ENCODE measurements at places on chromosomes 12 and 14.

- H3K4me1 ChIP-seq = no peaks in the 10 kb centered on the region
- no peak overlapping the region for H3K27ac ChIP-seq
- no peak for DNase-seq
- H3K27me3 ChIP-seq = no peaks in the 10 kb centered on the region
- no peak overlapping the region for H3K4me3 ChIP-seq
Observed at GRCh38 chr14:42198010-42198409, 591.3 kb downstream of the LRFN5 start.

GRCh38 chr12:9980126-9980525 lies 8.9 kb downstream of the CLEC12A start:
- peaks cover 19% of the 10 kb centered on the region for H3K27me3 ChIP-seq
- no peak overlapping the region for H3K27ac ChIP-seq
- no peak for DNase-seq
- H3K4me1 ChIP-seq = no peaks in the 10 kb centered on the region

- H3K36me3 ChIP-seq = peaks cover 4% of the 10 kb centered on the region
- H3K27ac ChIP-seq = no peak overlapping the region
- no peak for DNase-seq
- peaks cover 13% of the 10 kb centered on the region for H3K4me1 ChIP-seq
- H3K4me3 ChIP-seq = no peak overlapping the region
Observed at GRCh38 chr12:79920421-79921238, 14.3 kb downstream of the PPP1R12A start.

DNA sequence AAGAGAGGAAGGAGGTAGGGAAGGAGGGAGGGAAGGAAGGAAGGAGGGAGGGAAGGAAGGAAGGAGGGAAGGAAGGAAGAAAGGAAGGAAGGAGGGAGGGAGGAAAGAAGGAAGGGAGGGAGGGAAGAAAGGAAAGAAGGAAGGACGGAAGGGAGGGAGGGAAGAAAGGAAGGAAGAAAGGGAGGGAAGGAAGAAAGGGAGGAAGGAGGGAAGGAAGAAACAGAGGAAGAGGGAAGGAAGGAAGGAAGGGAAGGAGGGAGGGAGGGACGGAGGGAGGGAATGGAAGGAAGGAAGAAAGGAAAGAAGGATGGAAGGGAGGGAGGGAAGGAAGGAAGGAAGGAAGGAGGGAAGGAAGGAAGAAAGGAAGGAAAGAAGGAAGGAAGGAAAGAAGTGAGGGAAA lies 22.4 kb upstream of the CCDC63 start:
- no peaks in the 10 kb centered on the region for H3K4me1 ChIP-seq
- H3K27me3 ChIP-seq = peaks cover 41% of the 10 kb centered on the region
- no peaks in the 10 kb centered on the region for H3K36me3 ChIP-seq
- DNase-seq = no peak
- H3K4me3 ChIP-seq = no peak overlapping the region

GRCh38 chr12:69516950-69517349 lies 46.8 kb downstream of the FRS2 start:
- no peaks in the 10 kb centered on the region for H3K36me3 ChIP-seq
- H3K27me3 ChIP-seq = no peaks in the 10 kb centered on the region
- DNase-seq = no peak

All from Calu3 (cell line).